NCI-H774 (cell line): ENCODE measurements at places on chromosomes 6 and 20.

DNA sequence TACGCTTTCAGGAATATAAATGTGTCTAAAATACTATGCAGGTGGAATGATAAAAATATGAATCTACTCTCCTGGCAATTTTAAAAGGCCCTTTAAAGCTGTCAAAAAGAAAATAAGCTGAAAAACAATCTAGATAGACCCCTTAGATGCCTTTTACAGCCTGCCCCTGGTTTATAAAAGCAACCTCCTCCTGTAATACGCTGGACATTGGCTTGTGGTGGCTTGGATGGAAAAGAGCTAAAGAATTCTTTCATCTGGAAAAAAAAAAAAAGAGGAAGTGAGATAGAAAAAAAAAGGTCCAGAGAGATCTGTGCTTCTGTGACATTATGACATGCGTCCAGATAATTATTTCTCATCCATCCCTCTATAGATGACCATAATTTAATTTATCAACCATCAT is 115.9 kb upstream of the NRSN1 start:
- DNase-seq: no peak

- DNase-seq: peak; percentile 9
Measured at GRCh38 chr6:33018904-33019303, 9.5 kb upstream of the HLA-DOA start.

GRCh38 chr20:58753267-58753921 is 60.8 kb downstream of the NPEPL1 start:
- DNase-seq: no peak

GRCh38 chr20:24411003-24411833 is 58.2 kb upstream of the SYNDIG1 start:
- DNase-seq: no peak

GRCh38 chr20:11337361-11338130 is 580.1 kb upstream of the BTBD3 start:
- no peak for DNase-seq

GRCh38 chr6:117237561-117237960 is 27.8 kb upstream of the VGLL2 start:
- no peak for DNase-seq

DNA sequence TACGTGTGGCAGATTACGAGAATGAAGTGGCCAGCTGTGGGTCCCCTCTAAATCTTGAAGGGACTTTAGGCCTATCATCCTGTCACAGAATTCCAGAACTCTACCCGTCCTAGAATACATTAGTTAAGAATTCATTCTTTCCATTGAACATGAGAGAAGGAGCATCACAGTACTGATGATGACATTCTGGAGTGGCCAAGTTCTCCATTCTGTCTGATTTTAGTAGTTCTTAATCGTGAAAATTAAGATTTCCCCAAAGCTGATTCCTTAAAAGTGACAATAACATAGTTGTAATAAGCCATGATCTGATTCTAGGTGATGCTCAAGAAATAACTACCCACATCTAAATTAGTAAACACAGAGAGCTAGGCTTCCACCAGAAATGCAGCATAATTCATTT is 35.0 kb upstream of the RIN2 start:
- DNase-seq: no peak
